ENCODE measurements at places on chromosomes 3 and 15.

DNA sequence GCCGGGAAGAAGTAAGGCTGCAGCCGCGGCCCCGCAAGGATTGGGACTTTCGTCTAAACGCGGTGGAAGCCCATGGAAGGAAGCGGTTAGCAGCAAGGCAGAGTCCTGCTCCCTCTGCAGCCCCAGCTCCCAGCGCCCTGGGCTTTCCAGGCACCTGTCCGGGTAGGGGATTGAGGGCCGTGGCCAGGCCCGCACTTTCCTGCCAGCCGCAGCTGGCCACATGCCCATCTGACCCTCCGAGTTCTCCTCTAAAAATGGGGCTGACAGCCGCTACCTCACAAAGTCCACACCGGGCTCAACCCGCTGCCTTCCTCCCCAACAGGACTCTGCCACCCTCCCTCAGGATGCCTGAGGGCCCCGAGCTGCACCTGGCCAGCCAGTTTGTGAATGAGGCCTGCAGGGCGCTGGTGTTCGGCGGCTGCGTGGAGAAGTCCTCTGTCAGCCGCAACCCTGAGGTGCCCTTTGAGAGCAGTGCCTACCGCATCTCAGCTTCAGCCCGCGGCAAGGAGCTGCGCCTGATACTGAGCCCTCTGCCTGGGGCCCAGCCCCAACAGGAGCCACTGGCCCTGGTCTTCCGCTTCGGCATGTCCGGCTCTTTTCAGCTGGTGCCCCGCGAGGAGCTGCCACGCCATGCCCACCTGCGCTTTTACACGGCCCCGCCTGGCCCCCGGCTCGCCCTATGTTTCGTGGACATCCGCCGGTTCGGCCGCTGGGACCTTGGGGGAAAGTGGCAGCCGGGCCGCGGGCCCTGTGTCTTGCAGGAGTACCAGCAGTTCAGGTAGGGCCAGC lies 1.9 kb downstream of the NEIL1 start:
- no peak for DNase-seq

GRCh38 chr3:12648384-12648959 lies 15.4 kb downstream of the RAF1 start:
- DNase-seq: no peak

GRCh38 chr3:188067932-188068331 lies 86.0 kb upstream of the LPP start:
- DNase-seq: no peak

- DNase-seq: no peak
These were observed 22.6 kb downstream of the ATP2B2 start for GRCh38 chr3:10482631-10483363.

DNA sequence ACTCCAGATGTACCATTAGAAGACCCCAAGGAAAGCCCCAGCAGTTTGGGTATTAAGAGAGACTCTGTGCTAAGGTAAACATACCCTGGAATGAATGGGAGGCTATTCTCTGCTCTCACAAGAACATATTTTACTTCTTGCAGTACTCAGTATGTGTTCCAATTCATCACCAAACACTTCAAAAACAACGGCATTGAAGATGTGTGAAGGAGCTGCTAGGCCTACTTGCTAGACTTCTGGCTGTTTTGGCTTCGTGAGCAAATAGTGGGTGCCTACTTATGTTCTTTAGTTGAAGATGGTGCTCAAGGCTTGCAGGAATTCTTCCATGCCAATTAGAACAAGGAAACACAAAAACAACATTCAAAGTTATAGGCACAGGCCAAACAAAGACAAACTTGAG lies 514.5 kb downstream of the ROBO1 start:
- no peak for DNase-seq

DNA sequence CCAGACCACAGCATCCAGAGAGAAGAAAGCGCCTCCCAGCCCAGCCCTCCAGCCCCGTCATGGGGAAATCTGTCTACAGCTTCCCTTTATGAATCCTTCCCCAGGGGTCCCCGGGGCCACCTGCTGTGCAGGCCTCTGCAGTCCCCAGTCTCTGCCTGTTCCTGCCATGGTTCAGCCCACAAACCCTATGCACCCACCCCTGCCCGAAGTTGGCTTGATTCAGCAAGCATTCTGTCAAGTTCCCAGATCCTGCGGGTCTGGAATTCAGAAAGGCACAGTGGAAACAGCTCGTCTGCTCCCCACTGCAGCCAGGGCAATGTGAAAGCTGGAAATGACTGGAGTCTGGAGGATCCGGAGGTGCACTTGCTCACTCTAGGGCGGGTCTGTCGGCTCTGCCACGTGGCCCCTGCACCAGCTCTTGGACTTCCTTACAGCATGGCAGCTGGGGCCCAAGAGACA lies 2.9 kb upstream of the OCA2 start:
- DNase-seq: no peak

DNA sequence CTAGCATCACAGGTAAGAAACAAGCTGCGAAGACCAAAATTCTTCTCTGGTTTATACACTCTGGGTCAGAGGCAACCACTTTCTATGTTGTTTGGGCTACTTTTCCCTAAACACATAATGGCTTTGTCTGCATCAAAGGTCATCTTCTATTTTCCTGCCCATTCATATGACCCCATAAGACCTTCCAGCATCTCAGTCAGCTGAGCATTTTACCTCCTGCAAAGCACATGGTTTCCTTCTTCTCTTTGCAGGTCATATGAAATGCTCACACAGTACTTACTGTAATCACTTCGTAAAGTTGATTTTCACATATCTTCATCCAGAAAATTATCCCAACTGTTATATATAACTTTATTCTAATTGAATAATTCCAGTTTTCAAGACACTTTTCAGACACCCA lies 34.8 kb downstream of the LIPC start:
- DNase-seq: no peak

DNA sequence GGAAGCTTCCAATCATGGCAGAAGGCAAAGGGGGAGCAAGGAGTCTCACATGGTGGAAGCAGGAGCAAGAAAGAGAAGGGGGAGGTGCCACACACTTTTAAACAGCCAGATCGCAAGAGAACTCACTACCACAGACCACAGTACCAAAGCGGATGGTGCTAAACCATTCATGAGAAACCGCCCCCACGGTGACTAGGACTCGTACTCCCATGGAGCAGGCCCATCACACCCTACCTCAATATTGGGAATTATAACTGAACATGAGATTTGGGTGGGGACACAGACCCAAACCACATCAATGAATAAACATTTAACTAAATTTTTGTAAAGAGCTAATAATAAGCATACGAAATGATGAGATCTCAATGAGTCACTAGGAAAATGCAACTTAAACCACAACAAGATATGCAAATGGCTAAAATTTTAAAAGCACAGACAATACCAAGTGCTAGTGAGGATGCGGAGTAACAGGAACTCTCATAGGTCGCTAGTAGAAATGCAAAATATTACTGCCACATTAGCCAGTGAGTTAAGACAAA lies 10.0 kb downstream of the MRPS25 start:
- no peak for DNase-seq

- no peak for DNase-seq
These were observed 110.4 kb downstream of the EDEM1 start for GRCh38 chr3:5297895-5298294.

DNA sequence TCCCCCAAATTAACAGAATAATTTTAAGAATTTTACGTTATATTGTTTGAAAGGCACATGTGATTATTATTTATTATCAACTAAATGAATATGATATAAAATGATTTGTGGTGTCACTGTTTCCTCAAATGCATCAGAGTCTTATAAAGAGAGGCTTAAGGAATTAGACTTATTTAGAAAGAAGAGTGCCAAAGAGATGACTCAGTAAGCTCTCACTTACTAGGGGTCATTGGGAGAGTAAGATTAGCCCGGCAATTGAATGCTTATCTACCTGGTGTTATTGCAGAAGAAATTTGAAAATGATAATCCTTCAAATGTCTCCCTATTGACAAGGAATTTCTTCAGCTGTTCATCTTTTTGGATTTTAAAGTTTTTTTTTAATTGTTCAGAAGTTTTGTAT lies 408.7 kb downstream of the OXSM start:
- no peak for DNase-seq

GRCh38 chr3:61997101-61997500 lies 376.2 kb downstream of the FEZF2 start:
- no peak for DNase-seq

DNA sequence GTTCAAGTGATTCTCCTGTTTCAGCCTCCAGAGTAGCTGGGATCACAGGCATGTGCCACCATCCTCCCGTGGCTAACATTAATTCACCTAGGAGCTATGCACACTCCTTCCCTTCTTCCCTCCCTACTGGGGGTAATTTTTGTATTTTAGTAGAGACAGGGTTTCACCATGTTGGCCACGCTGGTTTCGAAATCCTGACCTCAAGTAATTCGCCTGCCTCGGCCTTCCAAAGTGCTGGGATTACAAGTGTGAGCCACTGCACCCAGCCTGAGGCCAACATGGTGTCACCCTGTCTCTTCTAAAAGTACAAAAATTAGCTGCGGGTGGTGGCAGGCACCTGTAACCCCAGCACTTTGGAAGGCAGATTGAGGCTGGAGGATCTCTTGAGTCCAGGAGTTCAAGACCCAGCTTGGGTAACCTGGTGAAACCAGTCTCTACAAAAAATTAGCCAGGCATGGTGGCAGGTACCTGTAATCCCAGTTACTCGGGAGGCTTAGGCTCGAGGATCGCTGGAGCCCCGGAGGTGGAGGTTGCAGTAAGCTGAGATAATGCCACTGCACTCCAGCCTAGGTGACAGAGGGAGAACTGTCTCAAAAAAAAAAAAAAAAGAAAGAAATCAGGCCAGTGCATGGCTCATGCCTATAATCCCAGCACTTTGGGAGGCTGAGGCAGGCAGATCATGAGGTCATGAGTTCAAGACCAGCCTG lies 6.1 kb downstream of the RNU5B-1 start:
- no peak for DNase-seq

DNA sequence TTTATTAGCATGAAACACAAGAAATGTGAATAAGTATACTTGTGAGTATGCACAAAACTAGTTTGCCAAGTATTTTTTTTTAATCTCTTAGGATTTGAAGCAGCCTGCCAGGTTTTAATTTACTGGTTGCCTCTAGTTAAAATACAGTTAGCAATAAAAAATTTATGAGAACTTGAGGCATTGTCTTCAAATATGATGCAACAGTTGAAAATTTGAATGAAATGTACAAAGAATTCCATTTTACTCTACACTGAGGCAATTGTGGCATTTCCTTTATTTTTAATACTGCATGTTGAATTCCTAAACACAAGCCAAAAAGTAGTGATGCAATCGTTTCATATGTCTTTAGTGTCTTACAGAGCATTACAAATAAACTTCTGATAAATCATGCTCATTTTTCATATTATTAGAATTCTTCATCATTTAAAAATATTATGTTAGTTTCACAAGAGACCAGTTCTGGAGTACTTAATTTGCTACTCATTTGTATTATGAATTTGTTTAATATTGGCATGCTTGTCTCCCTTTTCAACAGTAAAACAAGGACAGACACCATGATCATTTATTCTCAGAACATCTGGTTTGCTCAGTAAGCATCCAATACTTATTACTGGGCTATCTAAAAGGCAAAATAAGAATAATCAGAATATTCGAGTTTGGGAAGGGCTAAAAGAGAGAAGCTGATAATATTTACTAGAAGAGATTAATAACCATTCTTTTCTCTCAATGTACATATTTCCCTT lies 124.8 kb upstream of the PTX3 start:
- DNase-seq: no peak

- no peak for DNase-seq
These were observed 5.6 kb downstream of the RPP25 start for GRCh38 chr15:74951006-74951405.

DNA sequence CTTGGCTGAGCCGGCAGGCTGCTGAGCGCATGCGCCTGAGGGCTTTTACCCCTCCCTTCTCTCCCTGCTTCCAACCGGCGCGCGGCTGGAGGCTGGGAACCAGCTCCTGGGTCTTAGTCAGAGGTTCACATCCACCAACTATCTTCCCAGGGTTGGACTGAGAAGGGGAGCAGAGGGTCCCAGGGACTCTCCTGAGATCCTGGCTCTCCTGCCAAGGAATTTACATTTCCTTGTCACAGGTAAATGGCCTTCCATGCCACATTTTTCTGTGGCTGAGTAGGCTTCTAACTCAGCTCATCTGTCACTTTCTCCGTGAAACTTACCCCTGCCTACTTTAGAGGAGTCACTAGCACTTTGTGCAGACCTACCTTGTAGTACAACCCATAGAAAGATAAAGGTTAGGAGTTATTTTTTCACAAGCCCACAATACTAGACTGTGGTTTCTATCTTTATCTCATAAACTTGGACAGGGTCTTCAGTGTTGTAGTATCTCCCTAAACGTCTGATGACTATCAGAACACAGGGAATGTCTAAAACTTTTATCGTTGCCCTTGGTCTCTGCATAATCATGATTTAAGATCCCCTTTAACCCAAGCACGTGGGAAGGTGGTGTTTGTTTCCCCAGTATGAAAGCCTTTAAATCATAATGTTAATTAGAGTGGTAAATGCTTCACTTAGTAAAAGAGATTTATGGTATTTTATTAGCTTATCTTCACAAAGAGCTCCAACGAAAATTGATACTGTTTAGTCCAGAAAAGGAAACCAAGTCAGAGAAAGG lies 638 bp upstream of the TBC1D5 start:
- no peak for DNase-seq

- DNase-seq: no peak
These were observed 73.5 kb upstream of the CSPG5 start for GRCh38 chr3:47652142-47652541.

All from esophagus squamous epithelium (tissue), 5 donors.